GM12864 (cell line): ENCODE measurements at places on chromosomes 2 and 18.

DNA sequence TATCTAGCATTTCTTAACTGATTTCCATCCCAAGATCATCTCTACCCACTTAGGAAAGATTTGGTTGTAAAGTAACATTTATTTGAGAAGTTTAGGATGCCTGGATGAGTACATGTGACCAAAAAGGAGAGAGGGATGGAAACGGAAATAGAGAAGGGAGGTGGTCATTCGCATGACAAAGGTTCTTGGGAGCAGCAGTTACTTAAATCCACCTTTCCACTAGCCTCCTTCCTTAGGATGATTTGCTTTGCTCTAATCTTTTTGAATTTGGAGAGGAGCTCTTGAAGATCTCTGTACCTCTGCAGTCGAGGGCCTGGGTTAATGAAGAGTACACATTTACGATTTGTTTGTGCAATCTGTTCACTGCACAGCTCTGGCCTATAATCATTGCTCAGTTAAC is 623.5 kb downstream of the EPHA4 start:
- DNase-seq = no peak

GRCh38 chr2:239470151-239470900 is 69.5 kb upstream of the HDAC4 start:
- no peak for DNase-seq

GRCh38 chr2:220850116-220850515 is 722.0 kb downstream of the EPHA4 start:
- no peak for DNase-seq

- peak; percentile 70 for DNase-seq
These were observed 1.4 kb upstream of the HSBP1L1 start for GRCh38 chr18:79962835-79963657.

DNA sequence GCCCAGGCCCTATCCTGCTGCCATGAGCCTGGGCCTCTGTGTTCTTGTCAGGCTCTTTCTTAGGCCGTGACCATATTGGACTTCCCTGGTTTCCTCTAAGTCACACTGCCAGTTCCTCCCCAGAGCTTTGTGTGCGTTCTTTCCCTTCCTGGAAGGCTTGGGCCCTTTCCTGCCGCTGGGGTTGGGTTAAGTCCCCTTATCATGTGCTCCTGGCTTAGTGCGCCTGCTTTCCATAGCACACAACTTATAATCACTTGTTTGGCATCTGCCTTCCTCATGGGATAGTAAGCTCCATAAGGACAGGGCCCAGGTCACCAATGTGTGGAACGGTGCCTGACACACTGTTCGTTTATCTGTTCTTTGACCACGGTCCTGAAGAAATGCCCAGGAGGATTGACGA is 31.3 kb downstream of the NIFK start:
- DNase-seq = no peak

DNA sequence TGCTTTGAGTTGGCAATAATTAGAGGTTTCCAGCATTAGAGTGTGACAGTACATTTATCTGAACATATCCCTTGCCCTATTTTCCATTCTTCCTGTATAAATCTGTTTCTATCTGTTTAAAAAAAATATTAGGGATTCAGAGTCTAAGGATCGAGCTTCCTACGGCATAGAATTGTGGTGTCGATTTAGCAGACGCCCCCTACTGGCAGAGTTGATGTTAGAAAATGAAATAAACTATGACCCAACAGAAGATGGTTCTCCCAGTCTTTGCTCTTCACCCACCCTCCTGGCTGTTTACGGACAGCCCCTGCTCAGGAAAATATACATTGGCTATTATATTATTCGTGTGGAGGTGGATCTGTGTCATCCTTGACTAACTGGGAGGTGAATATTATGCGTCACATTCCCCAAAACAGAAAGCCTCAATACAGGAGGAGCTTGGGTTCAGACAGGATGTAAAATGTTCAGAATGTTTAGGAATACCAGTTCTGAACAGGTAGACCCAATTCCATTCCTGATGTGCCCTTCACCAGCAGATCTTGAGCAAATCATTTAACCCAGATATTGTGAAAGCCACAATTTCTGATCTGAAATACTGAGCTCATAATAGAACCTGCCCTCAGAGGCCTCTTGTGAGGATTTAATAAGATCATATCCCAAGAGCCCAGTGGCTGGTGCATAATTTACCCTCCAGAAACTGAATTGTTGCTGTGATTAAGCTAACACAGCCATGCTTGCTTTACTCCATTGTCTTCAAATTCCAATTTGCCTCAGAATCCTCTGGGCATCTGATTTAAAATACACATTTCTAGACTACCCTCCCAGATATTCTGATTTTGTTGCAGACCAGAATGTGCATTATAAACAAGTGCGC is 10.8 kb upstream of the ERMN start:
- DNase-seq = peak; percentile 10

DNA sequence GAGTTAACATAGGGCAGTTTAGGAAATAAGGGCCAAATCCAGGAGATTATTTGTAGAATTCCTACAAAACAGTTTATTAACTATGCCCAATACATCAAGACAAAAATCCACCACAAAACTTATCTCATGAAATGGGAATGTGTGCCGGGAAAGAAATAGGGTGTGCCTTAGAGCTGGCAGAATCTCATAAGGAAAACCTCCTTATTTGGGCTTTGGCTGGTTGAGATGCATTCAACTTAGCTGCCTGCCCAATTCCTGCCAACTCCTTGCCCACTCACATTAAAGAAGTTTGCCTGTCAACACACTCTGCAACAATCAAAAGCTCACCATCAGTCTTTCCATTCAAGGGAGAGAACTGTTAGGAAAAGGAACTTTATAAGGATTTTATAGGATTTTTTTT is 500.6 kb downstream of the SATB2 start:
- no peak for DNase-seq

- no peak for DNase-seq
These were observed 652 bp downstream of the GPC1 start for GRCh38 chr2:240435948-240436682.

- DNase-seq = no peak
These were observed 34.8 kb upstream of the RFX8 start for GRCh38 chr2:101509499-101510284.

DNA sequence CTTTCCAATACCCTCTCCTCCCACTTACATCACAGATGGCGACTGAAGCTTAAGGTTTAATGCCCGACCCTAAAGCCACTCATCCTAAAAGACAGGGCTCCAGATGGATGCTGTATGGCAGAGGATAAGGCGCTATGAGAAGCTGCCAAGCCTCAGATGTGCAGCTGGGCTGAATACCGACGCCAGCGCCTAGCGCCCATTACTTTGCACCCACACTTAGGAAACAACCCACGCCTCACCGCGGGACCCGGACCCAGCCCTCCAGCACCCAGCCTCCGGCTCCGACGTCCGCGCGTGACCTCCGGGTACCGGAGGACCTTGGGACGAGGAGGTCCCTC is 335 bp downstream of the TRAK2 start:
- no peak for DNase-seq

- DNase-seq = no peak
These were observed 210.1 kb downstream of the NDUFA10 start for GRCh38 chr2:239814861-239815601.

DNA sequence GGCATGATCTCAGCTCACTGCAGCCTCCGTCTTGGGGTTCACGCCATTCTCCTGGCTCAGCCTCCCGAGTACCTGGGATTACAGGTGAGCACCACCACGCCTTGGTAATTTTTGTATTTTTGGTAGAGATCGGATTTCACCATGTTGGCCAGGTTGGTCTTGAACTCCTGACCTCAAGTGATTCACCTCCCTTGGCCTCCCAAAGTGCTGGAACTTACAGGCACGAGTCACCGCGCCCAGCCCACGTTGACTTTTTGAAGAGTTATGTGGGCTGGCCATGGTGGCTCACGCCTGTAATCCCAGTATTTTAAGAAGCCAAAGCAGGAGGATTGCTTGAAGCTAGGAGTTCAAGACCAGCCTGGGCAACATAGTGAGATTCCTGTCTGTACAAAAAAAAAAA is 20.8 kb downstream of the CCL20 start:
- no peak for DNase-seq

GRCh38 chr2:120710256-120710655 is 25.4 kb upstream of the GLI2 start:
- DNase-seq = no peak

DNA sequence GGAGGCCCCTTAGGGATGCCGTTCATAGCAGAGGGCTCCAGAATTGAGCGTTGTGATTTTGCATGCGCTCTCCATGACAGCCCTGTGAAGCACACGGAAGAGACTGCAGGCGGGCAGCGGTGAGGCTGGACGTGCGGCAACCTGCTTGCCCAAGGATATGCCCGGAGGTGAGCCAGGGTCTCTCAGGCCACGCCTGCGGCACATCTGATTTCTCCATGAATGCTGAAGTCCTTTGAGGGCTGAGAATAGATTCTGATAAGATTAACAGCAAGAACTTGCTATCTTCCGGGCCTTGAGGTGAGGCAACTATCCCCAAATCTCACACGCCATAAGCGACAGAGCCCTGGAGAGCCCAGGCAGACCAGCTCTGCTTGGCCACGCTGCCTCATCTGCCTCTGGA is 55.6 kb upstream of the LAMA1 start:
- DNase-seq = no peak

- no peak for DNase-seq
These were observed 61.6 kb downstream of the DNMT3A start for GRCh38 chr2:25280051-25280687.

GRCh38 chr2:38554973-38555595 is 47.6 kb downstream of the HNRNPLL start:
- DNase-seq = no peak

DNA sequence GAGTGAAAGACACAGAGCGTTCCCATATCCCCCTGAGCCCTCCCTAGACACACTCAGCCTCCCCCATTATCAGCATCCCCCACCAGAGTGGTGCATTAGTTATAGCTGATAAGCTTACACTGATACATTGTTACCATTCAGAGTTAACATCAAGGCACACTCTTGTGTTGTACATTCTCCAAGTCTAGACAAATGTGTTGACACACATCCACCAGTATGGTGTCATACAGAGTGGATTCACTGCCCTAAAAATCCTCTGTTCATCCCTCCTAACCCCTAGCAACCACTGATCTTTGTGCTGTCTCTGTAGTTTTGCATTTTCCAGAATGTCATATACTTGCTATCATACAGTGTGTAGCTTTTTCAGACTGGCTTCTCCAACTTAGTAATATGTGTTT is 78.0 kb upstream of the RPL31 start:
- no peak for DNase-seq

GRCh38 chr2:119823734-119824334 is 64.1 kb downstream of the PTPN4 start:
- no peak for DNase-seq

GRCh38 chr2:30625276-30625675 is 178.2 kb downstream of the LCLAT1 start:
- no peak for DNase-seq

GRCh38 chr2:173598525-173598924 is 243.9 kb downstream of the CDCA7 start:
- no peak for DNase-seq

- no peak for DNase-seq
These were observed 169.7 kb upstream of the LRP1B start for GRCh38 chr2:142300517-142300916.

DNA sequence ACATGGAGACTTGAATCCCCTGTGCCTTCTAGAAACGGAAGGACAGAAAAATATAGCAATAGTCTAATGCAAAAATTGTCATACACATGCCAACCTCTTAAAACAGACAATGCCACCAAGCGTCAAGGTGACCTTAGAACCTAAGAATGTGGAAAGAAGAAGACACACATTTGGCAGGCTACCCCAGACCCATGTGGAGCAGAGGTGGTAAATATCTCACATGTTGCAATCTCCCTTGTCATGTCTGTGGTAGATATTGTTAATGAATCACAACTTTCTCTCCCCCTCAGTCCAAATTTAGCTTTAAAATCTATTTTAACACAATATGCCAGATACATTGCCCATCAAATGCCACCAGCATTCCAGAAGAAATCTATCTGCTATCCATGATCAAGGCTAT is 137.4 kb downstream of the HNMT start:
- no peak for DNase-seq

DNA sequence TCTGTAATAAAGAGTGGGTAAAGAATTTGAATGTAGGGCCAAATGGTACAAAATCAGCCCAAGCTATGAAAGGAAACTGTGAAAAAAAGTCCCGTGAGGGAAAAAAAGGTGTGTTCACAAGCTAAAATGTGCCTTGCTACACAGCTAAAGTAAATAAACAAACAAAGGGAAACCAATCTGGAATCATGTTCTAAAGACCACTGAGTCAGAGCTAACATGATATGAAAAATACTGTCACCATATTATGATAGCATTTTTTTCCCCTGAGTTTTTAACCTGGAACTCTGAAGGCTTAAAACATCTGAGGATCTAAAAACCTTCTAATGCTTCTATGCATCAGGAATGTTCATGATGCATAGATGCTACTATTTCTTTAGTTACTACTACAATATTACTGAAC is 58.8 kb downstream of the SCN1A start:
- DNase-seq = no peak

DNA sequence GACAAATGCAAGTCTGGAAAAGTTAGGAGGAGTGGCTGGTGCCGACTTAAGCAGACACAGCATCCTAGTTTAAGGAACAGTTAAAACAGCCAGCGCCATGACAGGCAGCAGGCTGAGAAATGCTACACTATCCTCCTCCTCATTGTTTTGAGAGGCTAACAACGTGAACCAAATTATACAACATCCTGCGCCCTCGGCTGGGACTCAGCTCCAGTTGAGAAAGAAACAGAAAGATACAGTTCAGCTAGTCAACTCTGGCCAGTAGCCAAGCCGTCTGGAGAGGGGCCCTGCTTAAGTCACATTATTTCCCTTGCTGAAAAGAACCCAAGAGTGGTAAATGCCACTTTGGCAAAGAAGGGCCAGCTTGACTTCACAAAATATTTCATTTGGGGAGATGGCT is 90.2 kb downstream of the BCL11A start:
- no peak for DNase-seq

GRCh38 chr2:150789376-150789905 is 302.0 kb upstream of the RND3 start:
- no peak for DNase-seq

DNA sequence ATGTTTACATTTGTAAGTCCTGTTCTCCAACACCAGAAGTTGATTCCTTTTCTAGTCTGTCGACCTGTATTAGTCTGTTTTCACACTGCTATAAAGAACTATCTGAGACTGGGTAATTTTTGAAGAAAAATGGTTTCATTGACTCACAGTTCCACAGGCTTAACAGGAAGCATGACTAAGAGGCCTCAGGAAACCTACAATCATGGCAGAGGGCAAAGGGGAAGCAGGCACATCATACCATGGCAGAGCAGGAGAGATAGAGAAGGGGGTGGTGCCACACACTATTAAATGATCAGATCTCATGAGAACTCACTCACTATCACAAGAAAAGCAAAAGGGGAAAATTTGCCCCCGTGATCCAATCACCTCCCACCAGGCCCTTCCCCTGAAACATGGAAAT is 112.8 kb upstream of the MAP3K20 start:
- no peak for DNase-seq
